T follicular helper cell (primary cell): ENCODE measurements at places on chromosomes 5 and 9.

DNA sequence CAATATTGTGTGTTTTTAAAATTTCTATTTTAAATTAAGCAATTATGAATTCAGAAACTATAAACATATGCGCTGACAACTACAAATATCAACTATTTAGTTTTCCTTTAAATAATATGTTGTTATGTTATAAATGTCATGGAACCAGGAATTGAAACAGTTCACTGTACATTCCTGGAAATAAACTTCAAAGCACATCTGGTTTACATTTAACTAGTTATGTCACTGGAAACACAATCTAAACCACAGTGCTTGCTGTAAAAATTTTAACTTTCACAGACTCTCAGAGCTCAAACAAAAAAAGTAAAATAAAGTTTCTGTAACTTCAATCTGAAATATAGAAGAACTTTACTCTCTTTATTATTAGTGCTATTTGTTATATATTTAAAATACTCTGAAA is 179.2 kb downstream of the FBN2 start:
- no peak for DNase-seq

- no peak for DNase-seq
Observed at GRCh38 chr5:33641744-33642505, 201.2 kb downstream of the TARS1 start.

- no peak for DNase-seq
Observed at GRCh38 chr5:79503794-79504495, 10.0 kb downstream of the HOMER1 start.

- DNase-seq, result no peak
Observed at GRCh38 chr9:109181284-109181683, 14.2 kb upstream of the FRRS1L start.

GRCh38 chr5:148984345-148984744 is 78.5 kb downstream of the SH3TC2 start:
- no peak for DNase-seq

DNA sequence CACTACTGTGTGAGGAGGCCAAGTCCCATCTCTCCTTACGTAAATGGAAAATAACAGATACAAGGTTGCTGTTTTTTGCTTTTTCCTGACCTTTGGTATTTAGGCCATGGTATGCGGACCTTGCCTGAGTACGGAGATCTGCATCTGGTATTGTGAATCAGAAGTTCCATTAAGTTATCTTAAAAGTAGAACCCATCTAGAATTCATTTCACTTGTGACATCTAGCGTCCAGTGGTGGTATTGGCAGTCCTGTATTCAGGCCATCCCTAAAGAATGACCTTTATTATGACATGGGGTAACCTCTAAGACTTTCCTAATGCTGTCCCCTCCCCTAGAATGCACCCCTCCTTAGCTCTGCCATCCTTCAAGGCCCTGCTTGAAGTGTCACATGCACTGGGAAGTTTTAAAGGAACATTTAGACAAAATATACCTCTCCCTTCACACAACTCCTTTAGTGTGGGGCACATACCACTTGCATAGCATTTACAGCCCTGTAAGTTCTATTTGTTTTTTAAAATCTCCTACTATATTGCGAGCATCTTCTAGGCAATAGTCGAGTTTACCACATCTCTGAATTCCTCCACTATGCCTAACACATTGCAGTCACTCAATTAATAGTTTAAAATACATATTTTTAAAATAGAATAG is 1.9 kb upstream of the SPDL1 start:
- peak; percentile 19 for DNase-seq

- DNase-seq, result no peak
Observed at GRCh38 chr5:148020257-148020988, 43.4 kb upstream of the SPINK5 start.

- DNase-seq, result no peak
Observed at GRCh38 chr5:134979416-134979815, 11.7 kb downstream of the CATSPER3 start.

GRCh38 chr5:13591621-13592020 is 352.9 kb downstream of the DNAH5 start:
- no peak for DNase-seq

GRCh38 chr5:76225336-76225735 is 142.2 kb downstream of the SV2C start:
- no peak for DNase-seq

GRCh38 chr5:61290791-61291210 is 41.3 kb upstream of the ZSWIM6 start:
- DNase-seq, result no peak

DNA sequence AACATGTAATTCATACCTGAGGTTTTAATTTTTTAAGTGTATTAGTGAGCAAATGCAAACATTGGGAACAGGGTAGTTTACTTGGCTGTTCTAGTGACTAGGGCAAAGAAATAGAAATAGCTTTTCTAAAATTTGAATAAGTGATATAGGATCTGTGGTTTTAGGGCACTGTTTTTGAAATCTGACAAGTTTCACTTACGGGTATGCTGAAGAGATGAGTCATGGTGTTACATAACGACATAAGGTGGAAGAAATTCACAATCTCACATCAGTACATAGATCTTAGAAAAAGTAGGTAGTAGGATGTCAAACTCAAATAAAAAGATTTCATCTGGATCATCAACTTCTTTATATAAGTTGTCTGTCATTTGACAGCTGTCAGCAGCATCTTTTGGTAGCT is 772.3 kb downstream of the MAT2B start:
- no peak for DNase-seq

- no peak for DNase-seq
Observed at GRCh38 chr5:6188344-6188743, 190.0 kb downstream of the MED10 start.

DNA sequence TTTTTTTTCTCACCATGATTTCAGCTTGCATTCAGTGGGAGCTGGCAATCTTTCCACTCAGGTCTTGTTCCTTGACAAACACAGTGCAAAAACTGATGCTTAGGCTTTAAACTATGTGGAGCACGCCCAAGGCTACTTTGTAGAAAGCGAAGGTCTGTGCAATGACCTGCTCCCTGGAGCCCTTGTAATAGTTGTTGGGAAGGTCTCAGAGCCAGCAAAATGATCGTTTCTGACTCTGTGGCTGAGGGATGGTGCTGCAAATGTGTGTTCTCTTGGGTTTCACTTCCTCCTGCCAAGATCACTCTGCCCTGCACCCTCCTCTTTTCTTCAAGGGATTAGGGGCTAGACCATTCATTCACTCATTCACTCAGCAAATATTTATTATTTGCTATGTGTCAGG is 249.7 kb upstream of the MAP3K1 start:
- DNase-seq, result no peak

DNA sequence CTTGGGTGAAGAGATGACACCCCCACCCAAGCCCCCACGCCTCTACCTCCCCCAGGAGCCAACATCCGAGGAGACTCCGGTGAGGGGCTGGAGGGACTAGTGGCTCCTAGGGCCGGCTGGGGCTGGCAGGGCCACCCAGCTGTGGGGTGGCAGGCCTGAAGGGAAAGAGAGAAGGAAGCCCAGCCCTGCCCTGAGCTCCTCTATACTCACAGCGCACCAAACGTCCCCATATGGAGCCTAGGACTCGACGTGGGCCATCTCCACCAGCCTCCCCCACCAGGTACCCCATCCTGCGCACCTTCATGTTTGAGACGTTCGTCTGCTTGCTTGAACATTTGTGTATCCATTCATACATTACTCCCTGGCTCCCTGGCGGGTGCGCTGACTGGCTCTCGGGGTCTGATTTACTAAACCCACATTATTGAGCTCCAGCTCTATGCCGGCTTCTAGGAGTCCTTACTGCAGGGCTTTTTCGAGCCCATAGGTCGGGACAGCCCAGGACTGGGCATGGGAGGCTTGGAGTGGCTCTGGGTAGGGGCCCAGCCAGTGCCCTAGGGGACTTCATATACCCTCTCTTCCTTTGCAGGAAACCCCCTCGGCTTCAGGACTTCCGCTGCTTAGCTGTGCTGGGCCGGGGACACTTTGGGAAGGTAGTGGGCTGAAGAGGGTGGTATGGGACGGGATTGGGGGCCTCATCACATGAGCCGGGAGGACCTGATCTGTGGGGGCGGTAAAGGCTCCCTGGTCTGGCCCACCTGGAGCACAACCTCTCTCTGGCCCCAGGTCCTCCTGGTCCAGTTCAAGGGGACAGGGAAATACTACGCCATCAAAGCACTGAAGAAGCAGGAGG is 9.1 kb downstream of the ZDHHC12 start:
- no peak for DNase-seq

- DNase-seq, result no peak
Observed at GRCh38 chr5:68953231-68953874, 140.5 kb upstream of the SLC30A5 start.

- peak; percentile 7 for DNase-seq
Observed at GRCh38 chr5:143229896-143230675, 173.4 kb downstream of the NR3C1 start.

DNA sequence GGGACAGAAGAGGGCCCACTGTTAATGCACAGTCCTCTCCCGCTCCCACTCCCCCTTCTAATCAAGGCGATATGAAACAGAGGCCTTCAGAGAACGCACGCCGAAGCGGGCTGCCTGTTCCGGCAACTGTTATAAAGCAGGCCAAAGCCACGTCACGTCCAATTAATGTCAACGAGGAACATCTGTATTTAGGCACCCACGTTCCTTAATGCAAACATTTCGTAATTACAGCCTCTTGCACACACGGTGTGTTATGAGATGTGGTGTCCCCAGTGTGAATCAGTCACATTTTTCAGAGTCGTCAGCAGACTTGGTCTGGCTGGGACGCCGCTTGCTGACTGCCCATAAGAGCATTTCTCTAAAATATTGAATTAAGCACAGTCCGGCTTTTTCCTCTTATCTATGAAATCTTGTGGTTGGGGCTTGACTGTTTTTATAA is 339.0 kb downstream of the NSG2 start:
- no peak for DNase-seq

DNA sequence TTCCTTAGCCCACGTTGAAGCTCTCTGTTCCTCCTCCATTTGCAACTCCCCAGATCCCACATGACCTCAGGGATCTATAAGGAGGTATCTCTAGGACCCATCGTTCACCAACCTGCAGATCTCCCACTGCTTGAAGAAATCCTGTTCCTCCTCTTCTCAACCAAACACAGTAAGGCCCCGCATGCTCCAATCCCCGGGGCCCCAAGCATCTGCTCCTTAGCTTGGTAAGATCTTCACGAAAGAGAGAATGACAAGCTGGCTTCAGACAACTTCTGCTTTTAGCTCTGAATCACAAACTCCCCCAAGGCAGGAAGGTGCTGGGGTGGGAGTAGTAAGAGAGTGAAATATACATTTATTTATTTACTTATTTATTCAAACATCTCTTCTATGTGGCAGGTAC is 33.0 kb upstream of the ARHGAP26 start:
- DNase-seq, result no peak

GRCh38 chr5:28286566-28286965 is 1248.2 kb upstream of the CDH9 start:
- no peak for DNase-seq

DNA sequence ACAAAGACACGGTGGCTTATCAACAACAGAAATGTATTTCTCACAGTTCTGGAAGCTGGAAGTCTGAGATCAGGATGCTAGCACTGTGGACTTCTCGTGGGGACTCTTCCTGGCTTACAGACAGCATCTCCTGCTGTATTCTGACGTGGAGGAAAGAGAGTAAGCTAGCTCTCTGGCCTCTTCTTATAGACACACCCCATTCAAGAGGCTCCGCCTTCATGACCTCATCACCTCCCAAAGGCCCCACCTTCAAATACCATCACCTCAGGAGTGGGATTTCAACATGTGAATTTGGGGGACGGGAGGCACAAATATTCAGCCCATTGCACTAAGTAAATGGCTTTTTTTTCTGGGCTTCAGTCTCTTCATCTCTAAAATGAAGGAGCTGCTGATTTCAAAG is 27.6 kb downstream of the KCNMB1 start:
- no peak for DNase-seq

- no peak for DNase-seq
Observed at GRCh38 chr5:125874717-125875116, 548.5 kb upstream of the GRAMD2B start.

- peak; percentile 89 for DNase-seq
Observed at GRCh38 chr9:32552172-32552872, at the start of the genes SMIM27 and TOPORS. TSS of gene SMIM27 (plus strand) at chr9:32552327. CDS start at chr9:32552435, 108 bp downstream. TSS of gene TOPORS (minus strand) at chr9:32552586. CDS start at chr9:32552436, 150 bp downstream.

- DNase-seq, result no peak
Observed at GRCh38 chr9:122051351-122052321, 41.5 kb downstream of the TTLL11 start.

GRCh38 chr5:125199373-125199772 is 452.9 kb upstream of the ZNF608 start:
- DNase-seq, result no peak

- DNase-seq, result no peak
Observed at GRCh38 chr5:24804221-24804681, 159.5 kb upstream of the CDH10 start.

DNA sequence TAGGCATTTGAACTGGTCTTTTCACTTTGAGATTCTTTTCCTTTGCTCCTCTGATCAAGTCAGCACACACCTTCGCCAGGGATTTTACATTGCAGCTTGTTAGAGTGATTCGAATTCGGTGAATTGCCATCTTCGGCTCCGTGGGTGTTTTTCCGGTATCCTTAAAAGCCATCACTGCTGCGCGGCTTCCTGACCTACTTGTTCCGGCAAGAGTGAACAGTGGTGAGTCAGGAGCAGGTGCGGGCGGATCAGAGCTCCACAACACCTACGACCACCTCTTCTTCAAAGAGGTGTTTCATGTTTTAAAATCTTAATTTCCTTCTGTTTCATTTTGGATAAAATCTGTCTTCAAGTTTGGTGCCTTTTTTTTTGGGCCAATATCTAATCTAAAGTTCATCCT is 134.6 kb downstream of the TMC1 start:
- no peak for DNase-seq

- DNase-seq, result no peak
Observed at GRCh38 chr9:91755761-91756509, 194.1 kb downstream of the ROR2 start.

GRCh38 chr9:125861405-125862058 is 114.4 kb downstream of the PBX3 start:
- no peak for DNase-seq

GRCh38 chr5:96569770-96570169 is 92.4 kb upstream of the CAST start:
- no peak for DNase-seq

GRCh38 chr5:111194925-111195324 is 29.3 kb upstream of the CAMK4 start:
- no peak for DNase-seq

GRCh38 chr5:138793575-138793974 is 40.4 kb downstream of the CTNNA1 start:
- no peak for DNase-seq

- DNase-seq, result no peak
Observed at GRCh38 chr5:95426227-95426626, 35.1 kb downstream of the FAM81B start.

- no peak for DNase-seq
Observed at GRCh38 chr9:117204971-117205370, 209.9 kb downstream of the ASTN2 start.

- no peak for DNase-seq
Observed at GRCh38 chr9:121221664-121222055, 20.0 kb upstream of the RAB14 start.

DNA sequence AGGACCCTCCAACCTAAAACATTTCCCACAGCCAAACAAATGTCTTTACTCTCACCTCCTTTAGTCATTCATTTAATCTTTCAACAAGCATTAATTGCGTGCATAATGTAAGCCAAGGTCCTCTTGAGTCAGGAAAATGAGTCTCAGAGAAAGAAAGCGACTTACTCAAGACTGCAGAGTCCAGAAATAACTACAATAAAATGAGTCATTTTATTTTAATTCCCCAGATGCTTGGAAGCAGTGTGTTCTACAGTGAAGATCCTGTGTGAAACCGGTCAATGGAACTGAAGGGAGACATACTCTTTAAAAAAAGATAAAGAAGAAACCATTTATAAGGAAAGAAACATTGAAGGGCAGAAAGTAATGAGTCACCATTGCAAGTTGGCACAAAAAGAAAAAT is 513.7 kb downstream of the CDK5RAP2 start:
- no peak for DNase-seq
